Stimulated activated CD8-positive, alpha-beta memory T cell treated with anti-CD3 and anti-CD28 coated beads, Interleukin-12 subunit alpha, Interleukin-12 subunit beta, amount 100 ng/mL, for 4 hours (primary cell): ENCODE measurements at places on chromosomes 16 and 17.

DNA sequence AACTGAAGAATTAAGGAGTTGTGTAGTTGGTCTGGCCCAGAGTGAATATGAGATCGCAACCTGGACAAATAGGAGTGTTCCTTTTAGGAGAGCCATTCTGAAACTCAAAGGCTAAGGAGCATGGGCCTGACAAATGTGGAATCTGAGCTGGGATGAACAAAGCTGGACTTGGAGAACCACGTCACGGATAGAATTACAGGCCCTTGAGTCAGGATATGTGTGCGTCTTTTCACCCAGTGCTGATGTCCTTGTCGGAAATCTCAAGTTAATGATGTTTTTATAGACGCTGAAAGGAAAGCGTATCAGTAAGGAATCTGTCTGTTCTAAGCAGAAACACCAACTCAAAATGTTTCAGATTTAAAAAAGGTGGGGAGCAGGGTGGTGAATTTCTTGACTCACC is 173.8 kb upstream of the ZKSCAN2 start:
- no peak for DNase-seq

- no peak for DNase-seq
Observed at GRCh38 chr16:74455619-74456289, 34.5 kb upstream of the CLEC18B start.

DNA sequence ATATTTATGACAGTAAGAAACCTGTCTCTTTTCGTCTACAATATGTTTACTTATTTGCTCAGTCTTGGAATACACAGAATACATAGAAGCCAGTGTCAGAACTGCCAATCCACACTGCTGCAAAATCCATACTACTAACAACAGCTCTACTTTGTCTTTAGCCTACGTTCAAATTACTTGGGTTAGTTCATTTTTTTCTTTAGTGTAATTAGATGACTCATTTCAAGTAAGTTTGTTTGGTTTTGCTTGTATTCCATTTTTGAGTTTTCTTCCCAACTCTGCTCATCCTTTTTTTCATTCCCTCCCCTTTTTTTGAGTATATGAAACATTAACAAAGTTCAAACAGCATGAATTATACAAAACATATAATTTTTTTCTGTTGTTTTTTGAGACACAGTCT is 16.9 kb downstream of the CMC2 start:
- no peak for DNase-seq

GRCh38 chr16:979859-980594 is 1.5 kb upstream of the SOX8 start:
- DNase-seq: no peak

DNA sequence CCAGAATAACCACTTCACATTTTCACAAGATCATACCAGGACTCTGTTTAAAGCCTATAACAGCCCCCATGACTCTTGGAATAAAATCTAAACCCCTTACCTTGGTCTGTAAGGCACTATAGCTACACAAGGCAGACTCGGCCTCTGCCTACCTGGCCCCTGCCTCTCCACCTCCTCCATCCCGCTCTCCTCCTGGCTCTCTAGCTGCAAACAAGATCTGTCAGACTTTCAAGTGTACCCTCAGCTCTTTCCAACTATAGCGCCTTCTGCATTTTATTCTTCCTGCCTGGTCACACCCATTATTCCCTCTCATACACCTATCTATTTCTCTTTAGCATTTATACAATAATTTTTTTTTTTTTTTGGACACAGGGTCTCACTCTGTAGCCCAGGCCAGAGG is 8.2 kb downstream of the USP31 start:
- DNase-seq: no peak

- DNase-seq: no peak
Observed at GRCh38 chr17:21454441-21454840, 78.3 kb downstream of the KCNJ12 start.

GRCh38 chr16:86884390-86884650 is 306.0 kb downstream of the FOXL1 start:
- DNase-seq: no peak

DNA sequence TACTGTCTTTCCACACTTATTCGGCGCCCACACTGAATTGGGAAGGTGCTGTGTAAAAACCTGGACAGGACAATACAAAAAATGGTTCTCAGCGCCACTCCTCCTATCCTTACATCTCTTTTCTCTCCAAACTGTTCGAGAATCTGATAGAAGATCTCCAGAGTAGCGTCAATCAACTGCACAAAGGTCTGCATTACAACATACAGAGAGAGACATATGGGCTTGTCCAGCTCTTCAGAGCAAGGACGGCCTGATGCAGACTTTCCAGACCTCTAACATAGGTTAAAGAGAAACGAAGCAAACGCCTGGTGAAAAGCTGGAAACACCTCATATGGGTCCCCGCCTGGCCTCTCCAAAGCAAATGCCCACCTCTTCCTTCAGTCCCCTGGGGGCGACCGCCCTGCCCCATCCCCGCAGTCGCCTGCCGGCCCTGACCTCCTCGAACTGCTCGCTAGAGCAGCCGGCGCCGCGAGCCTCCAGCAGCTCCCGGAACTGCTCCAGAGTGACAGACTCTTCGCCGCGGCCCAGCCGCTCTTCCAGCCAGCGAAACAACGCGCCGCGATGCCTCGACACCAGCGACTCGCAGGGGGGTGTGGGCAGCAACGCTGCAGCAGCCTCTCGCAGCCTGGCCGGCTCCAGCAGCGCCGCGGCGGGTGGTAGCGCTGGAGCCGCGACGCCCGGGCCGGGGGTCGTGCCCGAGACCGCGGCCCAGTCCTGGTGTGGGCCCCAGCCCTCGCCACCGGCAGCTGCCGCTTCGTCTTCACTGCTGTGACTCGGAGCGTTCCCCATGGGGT is 526 bp downstream of the ZZEF1 start:
- DNase-seq: no peak
